ENCODE measurements at places on chromosomes 16 and 17.
A peak's percentile ranks its signal among the peaks of the same experiment; 100 is the strongest.

- no peak for DNase-seq
Measured at GRCh38 chr16:55662644-55663031, 6.8 kb downstream of the SLC6A2 start.

- no peak for DNase-seq
Measured at GRCh38 chr17:68458260-68459036, 1.2 kb upstream of the WIPI1 start.

GRCh38 chr16:17302620-17303019, 168.1 kb downstream of the XYLT1 start:
- DNase-seq, result no peak

GRCh38 chr17:29363716-29364115, 26.4 kb upstream of the TAOK1 start:
- DNase-seq, result no peak

GRCh38 chr16:79286646-79287423, 313.7 kb downstream of the MAF start:
- no peak for DNase-seq

DNA sequence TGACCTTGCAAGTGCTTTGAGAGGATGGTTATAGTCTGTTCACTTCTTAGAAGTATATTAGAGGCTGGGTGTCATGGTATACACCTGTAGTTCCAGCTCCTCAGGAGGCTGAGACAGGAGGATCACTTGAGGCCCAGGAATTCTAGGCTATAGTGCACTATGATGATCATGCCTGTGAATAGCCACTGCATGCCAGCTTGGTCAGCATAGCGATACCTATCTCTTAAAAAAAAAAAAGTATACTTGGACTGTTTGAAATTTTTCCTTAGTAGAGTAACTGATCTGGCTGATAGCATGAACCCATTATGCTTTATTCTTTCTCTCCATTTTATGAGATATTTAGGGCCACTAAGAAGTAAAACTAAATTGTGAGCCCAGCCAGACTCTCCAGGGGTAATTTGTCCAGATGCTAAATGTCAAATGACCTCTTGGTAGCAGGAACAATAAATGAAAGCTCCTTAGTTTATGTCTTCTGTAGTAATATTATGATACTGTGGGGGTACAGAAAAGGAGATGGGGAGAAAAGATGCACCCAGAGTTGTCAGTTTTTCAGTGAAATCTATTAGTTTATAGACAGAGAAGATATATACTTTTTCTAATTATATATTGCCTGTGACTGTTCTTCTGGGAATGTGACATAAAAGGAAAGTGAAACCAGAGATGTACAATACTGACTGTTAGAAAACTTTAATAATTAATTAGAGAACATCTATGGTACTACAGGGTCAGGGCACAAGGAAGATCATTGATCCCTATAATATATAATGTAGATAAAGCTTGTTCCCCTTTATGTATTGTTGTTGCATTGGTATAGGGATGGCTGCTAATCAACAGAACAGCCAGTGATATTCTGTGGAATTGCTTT, 335.3 kb upstream of the TBX2 start:
- DNase-seq, result no peak

DNA sequence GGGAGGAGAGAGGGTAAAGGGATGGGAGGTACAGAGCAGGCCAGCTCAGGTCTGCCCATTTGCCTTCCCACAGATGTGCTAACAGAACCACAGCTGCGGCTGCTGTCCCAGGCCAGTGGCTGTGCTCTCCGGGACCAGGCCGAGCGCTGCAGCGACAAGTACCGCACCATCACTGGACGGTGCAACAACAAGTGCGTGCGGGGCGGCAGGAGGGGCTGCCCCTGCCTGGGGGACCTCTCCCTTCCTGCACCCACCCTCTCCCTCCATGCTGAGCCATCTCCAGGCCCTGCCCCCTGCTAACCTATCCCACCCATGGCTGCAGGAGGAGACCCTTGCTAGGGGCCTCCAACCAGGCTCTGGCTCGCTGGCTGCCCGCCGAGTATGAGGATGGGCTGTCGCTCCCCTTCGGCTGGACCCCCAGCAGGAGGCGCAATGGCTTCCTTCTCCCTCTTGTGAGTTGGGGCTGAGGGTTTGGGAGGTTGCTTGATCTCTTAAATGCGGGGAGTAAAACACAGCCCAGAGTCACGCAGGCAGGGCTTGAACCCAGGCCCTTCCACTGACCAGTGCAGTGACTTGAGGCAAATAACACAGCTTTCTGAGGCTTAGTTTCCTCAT, 1.2 kb downstream of the EPX start:
- DNase-seq, result no peak

- DNase-seq, result no peak
Measured at GRCh38 chr16:54897930-54898329, 32.7 kb upstream of the IRX5 start.

- DNase-seq, result no peak
Measured at GRCh38 chr16:90048737-90049330, 28.3 kb downstream of the PRDM7 start.

DNA sequence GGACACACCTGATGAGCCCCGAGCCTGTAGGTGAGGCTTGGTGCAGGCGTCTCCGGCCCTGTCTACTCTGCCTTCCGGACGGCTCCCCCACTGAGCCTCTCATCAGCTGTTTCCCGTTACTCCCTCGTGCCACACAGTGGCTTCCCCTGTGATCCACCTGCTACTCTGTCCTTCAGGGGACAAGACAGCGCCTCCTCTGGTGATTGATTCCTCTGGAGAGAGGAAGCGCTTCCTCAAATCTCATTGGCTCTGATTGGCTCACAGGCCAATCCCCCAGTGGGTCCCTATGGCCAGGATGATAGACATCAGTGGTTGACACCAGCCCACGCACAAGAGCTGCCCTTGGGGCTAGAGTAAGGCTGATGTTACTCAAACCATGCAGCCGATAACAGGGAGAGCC, 24.0 kb downstream of the RNF213 start:
- DNase-seq, result no peak

- DNase-seq, result peak; percentile 79
Measured at GRCh38 chr16:28291651-28292626, at the start of gene SBK1. TSS of gene SBK1 (plus strand) at chr16:28292525. CDS start at chr16:28317392, 24,867 bp downstream.

DNA sequence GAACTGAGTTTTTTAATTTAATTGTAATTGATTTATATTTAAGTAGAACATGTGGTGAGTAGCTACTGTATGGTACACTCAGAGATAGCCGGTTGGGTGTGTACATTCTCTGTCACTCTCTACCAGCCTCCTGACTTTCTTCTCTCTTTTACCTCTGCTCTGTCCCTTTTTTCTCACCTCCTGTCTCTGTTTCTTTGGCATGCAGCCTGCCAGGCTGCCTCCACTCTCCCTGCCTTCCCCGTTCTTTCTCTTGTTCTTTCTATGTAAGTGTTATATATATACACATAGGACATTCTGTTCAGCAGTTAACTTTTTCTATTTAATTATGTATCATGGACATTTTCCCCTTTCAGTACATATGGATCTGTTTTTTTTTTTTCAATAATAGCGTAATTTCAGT, 50.8 kb downstream of the MRTFB start:
- no peak for DNase-seq

GRCh38 chr16:67883872-67884261, 818 bp upstream of the NRN1L start:
- DNase-seq, result peak; percentile 72

- DNase-seq, result no peak
Measured at GRCh38 chr16:57786632-57787518, 15.4 kb downstream of the KIFC3 start.

- no peak for DNase-seq
Measured at GRCh38 chr16:88763502-88764053, 21.4 kb downstream of the PIEZO1 start.

- DNase-seq, result peak; percentile 47
Measured at GRCh38 chr17:64736804-64737492, 74.8 kb upstream of the SMURF2 start.

- DNase-seq, result no peak
Measured at GRCh38 chr17:82881324-82881823, 41.6 kb upstream of the ZNF750 start.

DNA sequence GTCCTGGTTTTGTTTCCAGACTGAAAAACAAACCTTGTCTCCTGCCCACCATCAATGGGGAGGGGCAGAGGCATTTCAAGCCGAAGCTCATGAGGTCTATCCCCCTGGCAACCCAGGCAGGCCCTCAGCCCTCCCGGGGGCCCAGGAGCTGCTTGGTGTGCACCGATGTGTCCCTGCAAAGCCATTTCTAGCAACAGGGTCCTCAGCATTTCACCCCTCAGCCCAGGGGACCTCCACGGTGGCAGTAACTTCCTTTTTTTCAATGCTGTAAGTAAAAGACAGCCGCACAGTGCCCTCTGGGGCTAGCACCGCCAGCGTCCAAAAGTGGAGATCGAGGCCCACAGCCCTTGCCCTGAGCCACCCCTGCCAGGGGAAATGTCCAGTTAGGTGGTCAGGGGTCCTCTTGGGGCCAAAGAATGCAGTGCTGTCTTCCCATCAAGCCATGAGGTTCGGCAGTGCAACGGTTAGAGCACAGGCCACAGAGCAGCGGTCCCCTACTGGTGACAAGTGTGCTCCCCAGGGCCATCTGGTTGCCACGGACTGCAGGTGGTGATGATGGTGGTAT, 79.9 kb downstream of the LITAF start:
- DNase-seq, result no peak

- no peak for DNase-seq
Measured at GRCh38 chr17:43660816-43661493, 767 bp downstream of the MEOX1 start.

- no peak for DNase-seq
Measured at GRCh38 chr16:68892898-68893297, 49.6 kb downstream of the TANGO6 start.

DNA sequence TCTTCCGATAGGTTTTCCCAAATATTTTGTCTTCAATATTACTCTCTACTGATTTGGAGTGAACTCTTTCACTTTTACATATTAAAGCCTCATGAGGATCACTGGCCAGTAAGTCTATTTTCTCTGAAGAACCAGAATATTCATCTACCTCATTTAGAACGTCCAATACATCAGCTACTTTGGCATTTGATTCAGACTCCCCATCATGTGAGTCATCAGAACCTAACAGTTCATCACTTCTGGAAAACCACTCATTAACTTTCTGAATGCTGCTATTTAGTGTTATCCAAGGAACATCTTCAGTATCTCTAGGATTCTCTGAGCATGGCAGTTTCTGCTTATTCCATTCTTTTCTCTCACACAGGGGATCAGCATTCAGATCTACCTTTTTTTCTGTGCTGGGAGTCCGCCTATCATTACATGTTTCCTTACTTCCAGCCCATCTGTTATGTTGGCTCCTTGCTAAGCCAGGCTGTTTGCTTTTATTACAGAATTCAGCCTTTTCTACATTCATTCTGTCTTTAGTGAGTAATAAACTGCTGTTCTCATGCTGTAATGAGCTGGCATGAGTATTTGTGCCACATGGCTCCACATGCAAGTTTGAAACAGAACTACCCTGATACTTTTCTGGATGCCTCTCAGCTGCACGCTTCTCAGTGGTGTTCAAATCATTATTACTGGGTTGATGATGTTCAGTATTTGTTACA, 30.9 kb downstream of the BRCA1 start:
- no peak for DNase-seq

Data from activated gamma-delta T cell treated with Interleukin-2 at 50 U/mL for 16 hours (primary cell).